ENCODE measurements at places on chromosomes 3 and 15. TPM values are rescaled to one million over a fixed set of nuclear protein-coding genes. Genes with fewer than 3 reads are reported as not detected.

- DNase-seq, result no peak
Observed at GRCh38 chr15:77417602-77418001, 2.3 kb downstream of the PEAK1 start.

SLC4A7 gene
- 55.0 TPM for total RNA-seq

- no peak for DNase-seq
Observed at GRCh38 chr15:57290187-57290586, 86.1 kb upstream of the CGNL1 start.

DPPA4 gene
- total RNA-seq, result not detected

All from CD8-positive, alpha-beta memory T cell (primary cell).